ENCODE measurements at places on chromosomes 7 and 10.

- no peak for DNase-seq
These were observed 333.4 kb downstream of the SH2D4B start for GRCh38 chr10:80871083-80871482.

GRCh38 chr10:128493811-128494210 lies 367.6 kb upstream of the MKI67 start:
- no peak for DNase-seq

DNA sequence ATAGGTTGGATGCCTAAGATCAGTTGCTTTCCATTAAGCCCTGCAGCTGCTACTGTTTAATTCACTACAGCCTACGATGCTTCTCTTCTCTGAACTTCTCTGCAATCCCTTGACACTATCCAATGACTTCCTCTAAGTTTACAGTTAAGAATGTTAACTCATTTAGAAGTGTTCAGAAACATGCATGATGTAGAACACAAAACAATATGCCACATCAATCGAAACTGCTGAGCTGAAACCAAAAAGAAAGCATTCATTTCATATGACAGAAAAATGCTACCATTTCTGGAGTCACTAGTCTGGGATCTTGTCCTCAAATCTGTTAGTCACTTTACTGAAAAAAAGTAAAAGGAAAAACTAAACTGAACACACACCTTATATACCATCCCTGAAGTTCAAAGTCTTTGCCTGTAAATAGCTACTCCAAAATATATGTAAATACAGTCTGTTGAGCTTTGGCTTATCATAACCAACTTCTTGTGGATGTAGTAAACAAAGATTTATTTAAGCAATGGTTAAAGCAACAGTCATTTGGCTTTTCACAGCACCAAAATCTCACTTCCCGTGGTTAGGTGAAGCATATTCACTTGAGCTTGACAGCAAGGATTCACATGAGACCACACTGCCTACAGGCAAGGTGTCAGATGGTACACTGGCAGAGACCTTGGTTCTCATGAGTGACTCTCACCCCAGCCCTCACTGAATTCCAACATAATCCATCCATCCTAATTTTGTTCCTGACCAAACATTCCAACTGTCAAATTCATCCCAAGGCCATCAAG lies 187.0 kb downstream of the PPP1R17 start:
- DNase-seq: no peak

GRCh38 chr7:1341361-1342089 lies 108.9 kb downstream of the UNCX start:
- DNase-seq: no peak

DNA sequence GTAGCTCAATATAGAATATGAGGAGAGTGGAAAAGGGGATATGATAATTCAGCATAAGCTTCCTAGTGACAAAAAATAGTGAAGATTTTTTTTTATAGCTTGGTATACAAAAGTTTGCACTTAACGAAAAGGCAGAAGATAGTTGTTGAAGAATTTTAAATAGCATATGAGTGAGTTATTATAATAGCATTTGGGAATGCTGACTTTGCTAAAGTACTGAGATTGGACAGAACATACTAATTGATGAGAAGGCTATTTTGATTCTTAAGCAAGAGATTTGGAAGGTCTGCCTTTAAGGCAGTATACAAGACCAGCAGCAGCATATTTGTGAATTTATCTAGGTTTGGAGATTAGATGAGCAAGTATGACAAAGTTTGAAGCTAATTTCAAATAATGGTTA lies 600.9 kb upstream of the POT1 start:
- DNase-seq: no peak

GRCh38 chr10:43855667-43856210 lies 207.1 kb upstream of the ZNF32 start:
- DNase-seq: no peak

GRCh38 chr7:142793156-142793555 lies 22.4 kb downstream of the PRSS2 start:
- no peak for DNase-seq

DNA sequence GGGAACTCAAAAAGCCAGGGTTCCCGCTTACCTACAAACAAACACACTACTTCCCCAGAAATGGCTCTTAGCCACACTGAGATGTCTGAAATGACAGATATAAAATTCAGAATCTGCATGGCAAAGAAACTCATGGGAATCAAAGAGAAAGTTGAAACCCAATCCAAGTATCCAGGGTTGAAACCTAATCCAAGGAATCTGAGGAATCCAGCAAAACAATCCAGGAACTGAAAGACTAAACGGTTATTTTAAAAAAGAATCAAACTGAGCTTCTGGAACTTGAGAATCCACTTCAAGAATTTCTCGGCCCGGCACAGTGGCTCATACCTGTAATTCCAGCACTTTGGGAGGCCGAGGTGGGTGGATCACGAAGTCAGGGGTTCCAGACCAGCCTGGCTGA lies 568.8 kb downstream of the POM121L12 start:
- DNase-seq: no peak

DNA sequence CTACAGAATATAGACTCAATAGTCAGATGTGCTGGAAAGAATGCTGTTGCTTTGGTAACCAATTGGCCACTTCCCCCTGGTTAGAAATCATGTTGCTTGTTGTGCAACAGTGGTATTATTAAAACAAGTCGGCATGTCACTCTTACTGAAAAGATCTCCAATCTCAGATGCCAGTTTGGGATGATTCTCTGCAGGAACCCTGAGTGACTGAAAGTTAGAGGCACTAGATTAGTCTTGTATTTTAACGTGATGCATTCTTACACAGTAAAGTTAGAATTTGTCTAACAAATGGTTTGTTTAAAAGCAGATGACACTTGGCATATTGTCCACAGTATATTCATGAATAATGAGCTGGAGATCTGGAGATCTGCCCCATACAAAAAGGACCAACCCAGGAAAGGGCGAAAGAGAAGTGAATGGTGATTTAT lies 287.6 kb downstream of the TWIST1 start:
- DNase-seq: no peak

- DNase-seq: no peak
These were observed 122.7 kb downstream of the WNT2 start for GRCh38 chr7:117200132-117200531.

DNA sequence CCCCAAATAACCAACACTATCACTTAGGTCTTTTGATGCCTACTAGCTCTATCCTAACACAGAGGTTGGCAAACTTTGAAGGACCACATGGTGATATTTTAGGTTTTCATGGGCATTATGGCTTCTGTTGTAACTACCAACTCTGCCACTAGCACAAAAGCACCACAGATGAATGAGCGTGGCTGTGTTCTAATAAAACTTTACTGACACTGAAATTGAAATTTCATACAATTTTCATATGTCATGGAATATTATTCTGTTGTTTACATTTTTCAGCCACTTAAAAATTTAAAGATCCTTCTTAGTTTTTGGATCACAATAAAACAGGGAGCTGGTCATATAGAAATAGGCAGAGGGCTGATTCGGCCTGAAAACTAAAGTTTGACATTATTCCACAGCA lies 26.4 kb downstream of the CBX3 start:
- DNase-seq: no peak

GRCh38 chr7:64603271-64603670 lies 40.4 kb upstream of the ZNF680 start:
- DNase-seq: no peak

DNA sequence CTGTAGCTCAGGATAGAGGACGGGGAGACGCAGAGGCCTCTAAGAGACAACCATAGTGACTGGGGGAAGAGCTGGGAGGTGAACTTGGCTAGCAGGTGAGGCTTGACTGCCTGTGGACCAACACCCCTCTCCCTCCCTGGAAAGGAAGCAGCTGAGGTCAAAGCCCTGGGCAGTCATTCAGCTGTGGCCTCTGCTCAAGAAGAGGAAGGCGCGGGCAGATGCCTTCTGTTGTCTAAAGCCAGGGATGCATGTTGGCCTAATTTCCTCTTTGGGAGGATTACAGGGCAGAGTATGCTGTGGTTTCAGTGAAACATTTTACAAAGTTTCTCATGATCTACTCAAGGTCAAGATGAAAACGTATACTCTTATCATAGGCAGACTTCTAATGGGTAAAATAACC lies 327.1 kb downstream of the PRPF18 start:
- DNase-seq: no peak

DNA sequence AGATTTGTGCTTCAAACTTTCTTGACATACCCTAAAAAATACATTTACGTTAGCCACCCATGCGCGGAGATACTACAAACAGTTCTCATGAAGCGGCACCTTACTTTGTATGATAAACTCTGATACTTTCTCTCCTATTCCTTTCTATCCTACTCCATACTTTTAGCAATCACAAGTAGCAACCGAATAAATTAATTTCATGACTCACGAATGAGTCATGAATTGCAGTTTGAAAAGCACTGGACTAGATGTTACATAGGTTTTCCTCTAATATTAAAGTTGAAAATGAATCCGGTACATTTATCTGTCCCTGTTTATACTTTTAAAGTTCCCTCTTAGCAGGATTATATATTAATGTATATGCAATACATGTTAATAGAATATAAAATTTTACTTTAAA lies 67.6 kb downstream of the CUBN start:
- no peak for DNase-seq

DNA sequence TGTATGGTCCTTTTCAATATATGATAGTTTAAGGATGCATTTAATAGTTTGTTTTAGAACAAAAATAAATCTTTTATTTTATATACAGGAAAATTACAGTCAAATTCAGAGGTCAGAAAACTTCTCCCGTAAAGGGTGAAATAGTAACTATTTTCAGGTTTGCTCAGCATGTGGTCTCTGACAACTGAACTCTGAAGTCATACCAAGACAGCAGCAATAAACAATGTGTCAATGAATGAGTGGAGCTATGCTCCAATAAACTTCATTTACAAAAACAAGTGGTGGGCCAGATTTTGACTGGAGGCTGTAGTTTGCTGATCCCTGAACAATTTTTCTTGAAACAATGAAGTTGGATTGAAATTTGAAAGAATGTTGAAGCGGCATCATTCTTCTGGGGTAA lies 123.6 kb downstream of the ZNF248 start:
- no peak for DNase-seq

- no peak for DNase-seq
These were observed 29.0 kb upstream of the PRSS1 start for GRCh38 chr7:142720172-142720773.

- no peak for DNase-seq
These were observed 85.6 kb downstream of the NEUROD6 start for GRCh38 chr7:31254926-31255325.

DNA sequence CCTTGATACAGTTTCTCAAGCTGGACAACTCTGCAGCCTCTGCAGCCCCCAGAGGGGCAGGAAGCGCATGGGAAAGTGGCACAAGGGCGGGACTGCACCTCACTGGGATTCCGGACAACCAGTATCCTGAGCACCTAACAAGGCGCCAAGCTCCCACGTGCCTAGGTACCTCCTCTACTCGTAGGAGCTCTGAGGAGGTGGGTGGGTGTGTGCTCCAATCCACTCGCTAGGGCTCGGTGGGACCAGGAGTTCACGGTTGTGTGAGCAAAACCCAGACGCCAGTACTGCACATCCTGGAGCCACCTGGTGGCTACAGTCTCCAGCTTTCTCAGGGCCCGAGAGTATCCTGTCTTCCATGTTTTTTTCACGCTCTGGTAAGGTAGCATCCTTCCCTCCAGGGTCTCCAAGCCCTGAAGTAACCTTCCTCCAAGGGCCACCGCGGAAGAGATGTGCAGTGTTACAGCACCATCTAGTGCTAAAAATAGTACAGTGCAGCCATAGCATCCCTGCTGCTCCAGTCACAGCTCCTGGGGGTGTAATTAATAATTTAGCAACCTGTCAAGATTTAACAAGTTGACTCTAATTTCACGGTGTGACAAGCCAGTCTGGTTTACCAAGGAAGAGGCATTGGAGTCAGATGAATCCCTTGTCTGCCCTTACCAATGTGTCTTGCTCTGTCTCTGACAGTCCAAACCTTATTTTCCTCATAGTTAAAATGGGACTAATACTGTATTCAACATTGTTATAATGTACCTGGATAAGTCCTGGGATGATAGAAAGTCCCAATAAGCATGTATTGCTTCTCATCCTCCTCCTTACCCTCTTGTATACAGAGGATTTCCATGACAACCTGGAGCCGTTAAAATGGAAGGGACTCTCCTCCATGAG lies 70.4 kb downstream of the HERPUD2 start:
- no peak for DNase-seq

DNA sequence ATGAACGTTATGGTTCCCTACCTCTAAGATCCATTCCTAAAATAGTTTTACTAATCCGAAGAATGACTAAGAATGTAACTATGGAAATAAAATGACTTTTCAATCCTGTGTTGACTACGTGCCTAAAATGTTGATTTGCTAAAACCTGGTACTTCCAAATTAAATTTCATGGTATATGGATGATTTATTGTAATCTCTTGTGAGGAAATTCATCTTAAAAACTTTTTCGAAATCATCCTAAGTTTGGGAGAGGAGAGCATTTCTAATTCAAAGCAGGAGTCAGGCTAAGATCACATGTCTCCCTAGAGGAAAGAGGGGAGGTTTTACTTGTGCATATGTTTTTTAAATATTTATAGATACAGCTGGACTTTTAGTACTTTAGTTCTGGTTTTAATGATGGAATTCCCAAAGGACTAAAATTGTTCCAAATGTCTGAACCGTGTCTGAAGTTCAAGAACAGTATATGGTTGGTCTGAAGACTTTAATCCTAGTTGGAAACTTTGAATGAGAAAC lies 483.9 kb downstream of the AUTS2 start:
- DNase-seq: no peak

DNA sequence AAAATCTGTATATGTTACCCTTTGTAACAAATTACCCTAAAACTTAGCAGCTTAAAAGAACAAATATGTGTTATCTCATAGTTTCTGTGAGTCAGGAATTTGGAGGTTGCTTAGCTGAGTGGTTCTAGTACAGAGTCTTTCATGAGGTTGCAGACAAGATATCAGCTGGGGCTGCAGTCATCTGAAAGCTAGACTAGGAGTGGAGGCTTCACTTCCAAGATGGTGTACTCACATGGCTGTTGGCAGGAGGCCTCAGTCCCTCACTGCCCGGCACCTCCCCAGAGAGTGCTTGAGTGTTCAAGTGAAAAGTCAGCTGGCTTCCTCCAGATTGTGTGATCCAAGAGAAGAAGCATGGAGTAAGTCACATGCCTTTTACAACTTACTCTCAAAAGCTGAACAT lies 16.9 kb upstream of the GGCT start:
- no peak for DNase-seq

GRCh38 chr10:97463363-97464132 lies 17.6 kb downstream of the ZDHHC16 start:
- no peak for DNase-seq

- DNase-seq: no peak
These were observed 29.5 kb downstream of the CTNNA3 start for GRCh38 chr10:67666416-67667034.

- no peak for DNase-seq
These were observed 29.5 kb downstream of the BAG3 start for GRCh38 chr10:119680650-119681081.

- no peak for DNase-seq
These were observed 1.2 kb upstream of the SGCE start for GRCh38 chr7:94656925-94657731.

Measured in cortex of kidney (tissue), 1 donor.